ENCODE measurements at places on chromosomes 4 and X. TPM values are rescaled to one million over a fixed set of nuclear protein-coding genes. Genes with fewer than 3 reads are reported as not detected.

DNA sequence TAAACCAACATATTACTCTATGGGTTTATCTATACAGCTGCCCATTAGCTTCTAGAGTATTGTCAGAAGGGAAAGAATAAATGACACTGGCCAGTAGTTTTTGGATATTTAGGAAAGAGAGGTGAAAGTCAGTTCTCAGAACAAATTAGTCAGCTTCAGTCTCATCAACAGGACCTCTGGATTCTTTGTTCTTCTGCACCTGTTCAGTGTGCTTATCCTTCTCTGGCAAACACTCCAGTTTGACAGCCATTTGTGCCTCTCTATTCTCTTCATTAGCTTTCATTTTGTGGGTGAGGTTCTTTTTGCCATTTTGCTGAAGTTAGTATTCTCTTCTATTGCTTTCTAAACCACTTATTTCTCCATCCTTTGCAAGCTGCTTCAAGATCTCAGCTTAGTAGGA lies 107.0 kb downstream of the PCDH18 start:
- no peak for DNase-seq

The CTSO gene
- 44.7 TPM for polyA plus RNA-seq

The ASB9 gene
- polyA plus RNA-seq = 0.34 TPM

The AKAP14 gene
- polyA plus RNA-seq = not detected

The SERTM2 gene
- not detected for polyA plus RNA-seq

GRCh38 chr4:1310031-1310795 lies 20.5 kb downstream of the MAEA start:
- DNase-seq = no peak

GRCh38 chr4:104491481-104492182 lies 3.1 kb downstream of the CXXC4 start:
- peak; percentile 65 for DNase-seq

The ARHGAP36 gene
- not detected for polyA plus RNA-seq

The SH2D1A gene
- polyA plus RNA-seq = 127 TPM

GRCh38 chr4:142845293-142846107 lies 601 bp downstream of the INPP4B start:
- DNase-seq = no peak

DNA sequence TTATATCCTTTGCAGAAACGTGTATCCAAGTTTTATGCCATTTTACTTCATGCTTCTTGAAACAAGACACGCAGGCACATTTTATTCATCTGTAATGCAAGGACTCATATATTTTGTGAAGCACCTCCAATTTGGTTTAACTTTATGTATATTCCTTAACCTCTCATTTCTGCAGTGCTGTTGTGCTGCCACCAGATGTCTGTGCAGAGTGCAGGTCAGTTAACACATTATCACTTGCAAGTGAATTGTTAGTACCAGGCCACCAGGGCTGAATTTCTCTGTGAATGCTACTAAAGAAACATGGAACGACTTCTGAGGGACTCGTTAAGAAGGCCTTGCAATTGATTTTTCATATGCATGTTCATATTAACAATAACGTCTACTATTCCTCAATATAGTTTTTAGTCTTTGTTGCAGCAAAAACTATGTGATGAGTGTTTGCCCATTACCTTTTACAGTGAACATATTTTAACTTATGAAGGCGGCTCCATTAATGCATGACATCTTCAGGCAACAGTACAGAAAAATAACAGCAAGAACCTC lies 770.3 kb downstream of the NLGN4X start:
- no peak for DNase-seq

DNA sequence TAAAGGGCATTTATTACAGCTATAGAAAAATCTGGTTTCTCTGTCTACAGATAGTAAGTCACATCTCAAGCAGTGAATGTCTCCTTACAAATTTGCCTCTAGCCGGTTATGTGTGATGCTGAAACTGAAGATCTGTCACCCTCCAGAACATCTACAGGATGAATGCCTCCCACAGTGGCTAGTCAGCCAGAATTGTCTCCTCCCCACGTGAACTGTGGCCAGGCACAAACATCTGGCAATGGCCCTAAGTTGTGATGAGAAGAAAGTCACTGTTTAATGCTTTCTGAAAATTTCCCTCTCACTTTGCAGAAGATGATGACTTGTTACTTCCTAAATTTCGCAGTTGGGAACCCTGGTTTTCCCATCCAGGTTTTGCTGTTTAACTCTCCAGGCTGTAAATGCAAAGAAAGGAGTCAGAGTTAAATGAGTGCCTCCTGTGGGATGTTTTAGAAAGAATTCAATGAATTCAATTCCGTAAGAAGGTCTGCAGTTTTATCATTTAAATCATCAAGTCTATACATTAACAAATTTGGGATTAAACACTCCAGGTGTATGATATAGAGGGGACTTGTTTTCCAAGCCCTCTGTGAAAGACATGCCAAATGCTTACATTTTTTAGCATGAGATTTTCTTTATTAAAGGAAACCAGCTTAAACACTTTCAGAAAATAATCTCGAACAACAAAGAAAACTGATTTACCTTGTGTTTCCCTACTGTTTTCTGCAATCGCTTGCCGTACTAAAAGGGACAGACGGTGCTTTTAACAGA lies 55.4 kb upstream of the TLR3 start:
- no peak for DNase-seq

The EDNRA gene
- polyA plus RNA-seq = not detected

DNA sequence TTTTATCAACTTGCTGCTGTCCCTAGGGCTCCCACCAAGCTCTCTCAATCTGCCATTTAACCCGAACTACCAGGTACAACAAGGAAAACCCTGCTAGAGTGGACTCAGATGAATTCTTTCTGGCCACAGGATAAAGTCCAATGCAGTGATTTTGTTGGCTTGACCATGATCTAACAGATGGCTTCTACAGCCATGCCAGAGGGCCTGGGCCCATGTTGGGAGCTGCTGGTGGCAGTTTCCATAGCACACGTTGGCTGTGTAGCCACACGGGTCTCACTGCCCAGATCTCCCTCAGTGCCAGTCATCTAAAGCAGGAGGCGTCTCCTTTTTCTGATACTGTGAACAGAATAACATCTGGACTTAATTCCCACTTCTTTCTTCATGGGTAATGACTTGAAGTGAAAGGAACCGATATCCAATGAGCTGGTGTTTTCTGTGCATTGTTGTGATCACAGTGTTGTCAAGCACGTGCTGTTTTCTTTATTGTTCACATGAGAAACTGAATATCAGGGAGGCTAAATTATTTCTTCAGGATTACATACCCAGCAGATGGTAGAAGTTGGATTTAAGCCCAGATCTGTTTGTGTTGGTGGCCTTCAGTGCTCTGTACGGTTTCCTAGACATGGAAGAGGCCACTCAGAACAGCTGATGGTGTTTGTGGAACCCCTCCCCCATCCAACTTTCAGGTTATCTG lies 85.2 kb upstream of the CLCN4 start:
- no peak for DNase-seq

DNA sequence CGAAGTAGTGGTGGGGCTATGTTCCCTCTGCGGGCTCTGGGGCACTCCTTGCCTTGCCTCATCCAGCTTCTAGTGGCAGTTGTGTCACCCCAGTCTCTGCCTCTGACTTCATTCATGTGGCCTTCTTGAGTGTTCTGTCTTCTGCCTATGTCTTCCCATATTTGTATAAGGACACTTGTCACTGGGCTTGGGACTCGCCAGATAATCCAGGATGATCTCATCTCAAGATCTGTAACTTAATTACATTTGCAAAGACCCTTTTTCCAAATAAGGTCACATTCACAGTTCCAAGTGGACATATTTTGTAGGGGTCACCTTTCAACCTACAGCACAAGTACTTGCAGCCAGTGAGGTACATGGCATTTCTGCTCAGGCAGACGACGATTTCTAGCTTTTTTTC lies 30.3 kb upstream of the CLDN24 start:
- DNase-seq = no peak

DNA sequence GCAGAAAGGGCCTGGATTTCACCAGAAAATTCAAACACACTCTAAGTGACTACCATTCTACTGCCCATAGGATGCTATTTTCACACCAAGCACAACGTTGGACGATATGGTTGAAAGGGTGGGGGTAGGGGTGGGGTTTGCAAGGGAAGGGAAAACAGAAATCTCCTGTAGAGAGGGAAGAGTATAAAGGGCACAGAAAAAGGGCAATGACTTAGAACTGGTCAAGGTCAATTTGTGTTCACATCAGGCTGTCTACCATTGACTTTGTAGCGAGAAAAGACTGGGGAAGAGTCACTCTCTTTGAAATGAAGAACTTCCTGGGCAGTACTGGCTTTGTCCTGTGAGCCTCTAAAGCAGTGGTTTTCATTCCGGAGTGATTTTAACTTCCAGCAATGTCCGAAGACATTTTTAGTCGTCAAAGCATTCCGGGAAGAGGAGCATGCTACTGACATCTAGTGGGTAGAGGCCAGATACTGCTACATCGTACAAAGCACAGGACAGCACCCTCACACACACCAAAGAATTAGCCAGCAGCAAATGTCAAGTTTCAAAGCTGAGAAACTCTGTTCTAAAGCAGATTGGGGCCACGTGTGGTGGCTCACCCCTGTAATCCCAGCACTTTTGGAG lies 48.4 kb upstream of the SLC7A3 start:
- DNase-seq = no peak

DNA sequence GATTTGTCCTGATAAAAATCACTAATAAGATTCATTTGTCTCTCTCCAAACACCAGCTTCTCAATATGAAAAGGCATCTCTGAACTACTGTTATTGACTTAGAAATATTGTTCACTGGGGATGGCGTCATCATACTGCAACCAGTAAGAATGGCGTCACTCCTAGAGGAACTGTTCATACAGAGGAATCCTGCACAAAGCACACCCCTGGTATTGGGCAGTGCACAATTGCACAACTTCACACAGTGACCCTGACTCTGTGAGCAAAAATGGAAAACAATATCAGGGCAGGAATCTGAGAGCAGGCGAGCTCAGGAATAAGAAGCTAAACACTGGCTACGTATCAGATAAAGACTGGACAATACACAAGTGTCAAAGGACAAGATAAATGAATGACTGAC lies 66.7 kb upstream of the PNPLA4 start:
- DNase-seq = no peak

- DNase-seq = peak; percentile 38
These were observed 11.5 kb downstream of the CTAG1A start for GRCh38 chrX:154596290-154596929.

- DNase-seq = no peak
These were observed 695.7 kb upstream of the GALNTL6 start for GRCh38 chr4:171117457-171117856.

- no peak for DNase-seq
These were observed 42.1 kb downstream of the WDR17 start for GRCh38 chr4:176107695-176108094.

The GPR119 gene
- not detected for polyA plus RNA-seq

DNA sequence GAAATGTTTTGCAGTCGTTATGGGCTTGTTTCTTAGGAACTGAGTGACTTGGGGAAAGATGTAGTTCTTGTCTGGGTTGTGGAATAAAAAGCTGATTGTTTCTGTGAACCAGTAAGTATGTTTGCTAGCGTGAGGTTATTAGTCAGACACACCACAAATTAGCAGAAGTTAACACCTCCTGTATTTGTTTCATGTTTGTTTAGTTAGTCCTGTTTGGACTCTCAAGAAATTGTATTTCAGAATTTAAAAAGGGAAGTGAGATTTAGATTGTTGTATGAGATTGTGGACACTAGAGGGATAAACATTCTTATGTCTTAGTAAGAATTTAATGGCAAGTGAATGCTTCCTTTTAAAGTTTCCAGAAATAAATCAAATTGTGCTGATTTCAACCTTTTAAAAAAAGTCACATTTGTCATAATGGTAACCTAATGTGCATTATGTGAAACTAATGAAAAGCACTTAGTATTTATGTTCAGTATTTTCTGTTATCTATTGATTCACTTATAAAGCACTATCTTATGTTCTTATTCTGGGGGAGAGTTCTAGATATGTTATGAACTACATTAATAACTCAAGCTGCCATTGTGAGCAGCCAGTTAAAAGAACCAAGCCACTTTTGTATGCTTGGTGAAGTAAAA lies 25.6 kb downstream of the ATP10D start:
- no peak for DNase-seq

- no peak for DNase-seq
These were observed 370.9 kb downstream of the PRR32 start for GRCh38 chrX:127190381-127190780.

The SPOCK3 gene
- polyA plus RNA-seq = not detected

DNA sequence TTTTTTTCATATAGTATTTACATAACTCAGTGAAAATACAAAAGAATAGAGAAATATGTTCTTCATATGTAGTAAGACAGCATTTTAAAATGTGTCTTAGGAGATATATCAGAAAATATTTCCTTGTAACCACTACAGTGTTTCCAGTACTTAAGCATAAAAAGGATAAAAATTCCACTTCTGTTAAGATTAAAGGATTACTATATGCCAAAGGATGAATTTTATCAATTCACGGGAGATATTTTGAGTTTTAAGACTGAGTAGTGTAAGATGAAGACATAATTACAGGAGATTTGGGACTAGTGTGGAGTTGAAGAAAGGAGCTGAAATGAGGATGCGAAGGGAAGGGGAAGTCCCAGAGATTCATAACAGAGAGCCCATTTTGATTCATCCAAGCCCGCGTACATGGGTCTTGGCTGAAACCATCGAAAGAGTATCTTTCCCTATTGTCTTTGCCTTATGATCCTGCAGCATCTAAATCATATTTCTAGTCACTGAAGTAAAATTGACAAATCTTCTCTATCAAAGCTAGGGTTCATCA lies 58.7 kb downstream of the MAD2L1 start:
- no peak for DNase-seq

DNA sequence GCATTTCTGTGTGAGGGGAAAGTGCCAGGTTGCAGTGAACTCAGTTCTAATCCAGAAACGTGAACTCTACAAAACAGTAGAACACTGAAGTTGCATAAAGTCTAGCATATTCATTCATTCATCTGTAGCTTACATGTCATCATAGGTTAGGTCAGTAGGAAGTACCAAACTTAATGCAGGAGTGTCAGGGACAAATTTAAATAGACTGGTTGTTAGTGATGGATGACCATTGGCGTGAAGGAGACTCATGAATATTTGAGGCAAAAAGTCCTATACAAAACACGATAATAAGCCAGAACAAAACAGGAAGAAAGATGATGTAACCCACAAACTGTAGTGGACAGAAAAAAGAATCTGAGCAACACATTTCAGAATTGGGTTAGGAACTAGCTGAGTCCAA lies 592.8 kb upstream of the PCDH10 start:
- DNase-seq = no peak

GRCh38 chr4:128528793-128529553 lies 241.4 kb upstream of the PGRMC2 start:
- DNase-seq = no peak

- DNase-seq = no peak
These were observed 359.3 kb upstream of the GALNT7 start for GRCh38 chr4:172809319-172809718.
